RPMI7951 (cell line): ENCODE measurements at places on chromosomes 4 and X. TPM values are rescaled to one million over a fixed set of nuclear protein-coding genes. Genes with fewer than 3 reads are reported as not detected.
A peak's percentile ranks its signal among the peaks of the same experiment; 100 is the strongest.

EFHC2 gene
- 0.60 TPM in 1 of 2 replicates, not detected in the other for total RNA-seq

- DNase-seq: peak; percentile 74
Measured at GRCh38 chr4:158809611-158810486, 41.0 kb downstream of the FNIP2 start.

- DNase-seq: no peak
Measured at GRCh38 chrX:41823402-41823801, 99.4 kb downstream of the GPR82 start.

GRCh38 chrX:5051831-5052491 lies 1176.7 kb downstream of the NLGN4X start:
- peak; percentile 99 for DNase-seq

DNA sequence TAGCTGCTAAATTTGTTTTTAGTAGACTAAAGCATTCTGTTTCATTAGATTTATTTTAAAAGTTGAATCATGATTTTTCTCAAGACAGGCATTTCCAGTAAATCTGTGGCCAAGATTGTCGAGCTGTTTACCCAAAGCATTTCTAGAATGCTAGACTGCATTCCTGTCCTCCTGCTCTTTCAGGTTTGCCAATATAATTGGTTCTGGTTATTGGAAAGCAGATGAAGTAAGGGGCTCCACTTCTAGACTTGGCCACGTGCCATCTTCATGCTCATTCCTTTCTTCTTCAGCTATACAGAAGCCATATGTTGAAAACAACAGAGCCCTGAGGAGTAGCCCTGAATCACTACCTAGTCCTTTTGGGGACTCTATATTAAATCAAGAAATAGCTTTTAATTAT lies 62.5 kb downstream of the PGRMC2 start:
- DNase-seq: no peak

DNA sequence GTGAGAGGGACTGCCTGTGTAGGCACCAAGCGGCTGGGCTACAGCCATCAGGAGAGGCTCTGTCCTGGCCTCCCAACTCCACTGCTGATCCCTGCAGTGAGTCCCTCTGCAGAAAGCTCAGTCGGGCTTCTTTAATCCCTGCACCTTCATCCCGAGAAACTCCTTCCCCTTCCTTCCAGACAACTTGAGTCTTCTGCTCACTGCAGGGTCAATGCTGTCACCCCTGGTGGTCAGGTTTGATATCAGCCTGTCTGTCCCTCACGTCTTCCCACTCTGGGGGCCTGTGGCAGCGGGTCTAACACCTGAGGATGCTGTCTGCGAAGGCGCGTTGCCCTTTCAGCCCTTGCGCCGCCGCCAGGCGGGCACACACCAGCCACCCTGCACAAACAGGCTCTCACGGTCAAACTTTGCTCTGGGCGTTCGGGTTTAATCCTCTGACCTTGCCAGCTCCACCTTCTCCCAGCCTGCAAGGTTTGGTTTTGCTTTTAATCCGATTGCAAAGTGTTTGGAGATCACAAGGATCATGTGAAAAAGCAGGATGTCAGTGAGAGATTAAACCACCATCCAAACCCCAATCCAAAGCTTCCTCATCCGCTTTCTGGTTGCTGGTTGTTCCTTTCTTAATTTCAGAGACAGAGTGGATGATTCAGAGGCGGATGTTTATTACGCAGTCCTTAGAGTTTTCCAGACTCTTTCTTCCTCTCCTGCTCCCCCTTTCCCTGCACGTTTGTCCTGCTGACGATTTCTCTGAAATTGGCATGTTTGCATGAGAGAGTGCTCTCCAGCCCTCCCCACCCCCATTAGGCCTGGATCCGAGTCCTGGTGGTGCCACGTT lies 74.8 kb upstream of the SLC34A2 start:
- no peak for DNase-seq

- peak; percentile 0 for DNase-seq
Measured at GRCh38 chrX:112731793-112732192, 52.1 kb upstream of the LHFPL1 start.

DNA sequence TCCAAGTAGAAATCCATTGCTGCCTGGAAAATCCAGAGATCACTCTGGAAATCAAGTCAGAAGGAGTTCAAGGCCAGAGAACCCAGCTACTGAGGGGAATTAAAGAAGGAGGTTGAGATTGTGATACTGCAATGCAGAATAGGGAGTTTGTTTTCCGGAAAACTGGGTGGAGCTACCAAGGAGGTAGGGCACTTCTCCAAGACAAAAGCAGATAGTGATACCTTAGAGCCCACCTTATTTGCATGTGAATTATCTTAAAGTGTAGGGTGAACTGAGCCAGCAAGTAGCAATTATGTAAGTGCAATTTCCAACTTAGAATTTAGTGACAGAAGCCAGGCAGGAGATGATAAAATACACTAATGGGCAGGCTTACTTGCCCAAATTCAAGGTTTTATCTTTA lies 178.9 kb downstream of the MID1 start:
- DNase-seq: no peak

- no peak for DNase-seq
Measured at GRCh38 chr4:15117270-15117946, 115.1 kb downstream of the CPEB2 start.

GRCh38 chr4:74934888-74935287 lies 2.0 kb downstream of the PARM1 start:
- no peak for DNase-seq

DNA sequence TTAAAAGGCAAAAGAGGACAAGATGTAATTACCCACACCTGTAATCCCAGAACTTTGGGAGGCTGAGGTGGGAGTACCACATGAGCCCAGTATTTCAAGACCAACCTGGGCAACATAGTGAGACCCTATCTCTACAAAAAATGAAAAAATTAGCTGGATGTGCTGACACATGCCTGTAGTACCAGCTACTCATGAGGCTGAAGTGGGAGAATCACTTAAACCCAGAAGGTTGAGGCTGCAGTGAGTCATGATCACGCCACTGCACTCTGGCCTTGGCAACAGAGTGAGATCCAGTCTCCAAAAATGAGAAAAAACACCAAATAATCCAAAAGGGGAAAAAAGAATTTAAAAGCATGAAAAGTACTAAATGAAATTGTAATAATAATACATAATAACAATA lies 30.8 kb downstream of the NR0B1 start:
- DNase-seq: peak; percentile 71

DNA sequence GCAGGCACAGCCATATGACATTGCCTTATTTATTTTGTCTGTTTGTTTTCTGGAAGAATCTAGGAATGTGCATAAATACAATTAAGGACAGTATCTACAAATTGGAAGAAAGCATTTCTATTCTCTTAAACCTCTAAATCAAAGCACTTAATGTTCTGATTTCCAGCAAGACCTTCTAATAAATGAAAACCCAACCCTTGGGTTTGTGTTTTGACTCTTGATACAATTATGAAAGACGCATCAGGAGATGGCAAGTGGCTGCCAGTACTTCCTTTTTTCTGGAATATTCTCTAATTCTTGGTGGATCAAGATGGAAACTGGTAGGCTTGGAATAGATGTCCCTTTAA lies 437 bp upstream of the CPE start:
- no peak for DNase-seq

DUSP9 gene
- total RNA-seq: 0.20 TPM in 1 of 2 replicates, not detected in the other

CTAG2 gene
- total RNA-seq: 0.29 TPM in 1 of 2 replicates, not detected in the other

OTOP1 gene
- total RNA-seq: not detected in 2 replicates

DNA sequence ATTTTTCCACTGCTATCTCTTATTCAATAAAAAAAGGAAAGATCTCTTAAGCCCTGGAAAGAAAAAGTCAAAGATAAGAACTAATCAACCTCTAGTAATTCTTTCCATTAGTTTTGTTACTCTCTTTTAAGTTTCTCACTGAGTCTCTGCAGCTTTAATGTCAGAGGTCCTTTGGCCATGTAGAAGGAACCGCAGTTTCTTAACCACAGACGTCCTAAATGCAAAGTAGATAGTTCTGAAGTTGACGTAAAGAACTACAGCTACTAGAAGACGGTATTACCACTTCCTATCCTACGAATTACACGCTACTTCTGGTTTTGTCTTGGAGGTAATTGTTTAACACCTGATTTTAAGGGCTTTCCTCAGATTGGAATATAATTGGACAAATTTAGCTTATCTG lies 325.9 kb downstream of the ANKRD50 start:
- DNase-seq: no peak

DNA sequence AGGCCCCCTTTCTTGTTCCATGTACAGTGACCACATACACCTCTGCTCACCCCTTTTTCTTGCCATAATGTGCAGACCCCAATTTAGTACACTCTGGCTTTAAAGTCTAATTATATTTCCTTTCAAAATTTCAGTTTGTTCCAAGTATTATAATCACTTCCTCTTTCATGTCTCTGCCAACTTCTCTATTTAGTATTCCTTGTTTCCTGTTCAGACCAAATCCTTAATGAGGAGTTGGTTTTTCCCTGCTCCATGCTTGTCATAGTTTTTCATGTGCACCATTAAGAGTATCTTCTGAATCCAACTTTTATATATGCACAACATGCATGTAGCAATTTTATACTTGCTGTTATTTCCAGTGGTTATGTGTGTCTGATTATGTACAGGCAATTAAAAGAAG lies 32.3 kb downstream of the USP53 start:
- no peak for DNase-seq

DNA sequence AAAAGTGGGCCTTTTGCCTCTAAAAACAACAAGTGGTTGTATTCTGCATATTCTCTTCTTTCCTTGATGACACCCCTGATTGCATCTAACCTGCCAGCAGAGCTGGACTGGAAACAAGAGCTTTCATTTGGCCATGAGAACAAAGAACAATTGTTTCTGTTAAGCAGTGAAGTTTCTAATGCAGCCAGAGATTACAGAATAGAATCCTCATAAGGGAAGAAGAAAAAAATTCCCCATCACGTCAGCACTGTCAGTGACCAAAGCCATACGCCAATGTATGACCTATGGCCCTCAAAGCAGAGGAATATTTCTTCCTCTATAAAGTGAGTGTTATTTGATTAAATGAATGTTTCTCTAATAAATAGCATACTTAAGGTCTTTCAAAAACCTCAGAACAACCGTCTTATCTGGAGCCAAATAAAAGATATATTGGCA lies 529.1 kb upstream of the INTU start:
- DNase-seq: no peak

DNA sequence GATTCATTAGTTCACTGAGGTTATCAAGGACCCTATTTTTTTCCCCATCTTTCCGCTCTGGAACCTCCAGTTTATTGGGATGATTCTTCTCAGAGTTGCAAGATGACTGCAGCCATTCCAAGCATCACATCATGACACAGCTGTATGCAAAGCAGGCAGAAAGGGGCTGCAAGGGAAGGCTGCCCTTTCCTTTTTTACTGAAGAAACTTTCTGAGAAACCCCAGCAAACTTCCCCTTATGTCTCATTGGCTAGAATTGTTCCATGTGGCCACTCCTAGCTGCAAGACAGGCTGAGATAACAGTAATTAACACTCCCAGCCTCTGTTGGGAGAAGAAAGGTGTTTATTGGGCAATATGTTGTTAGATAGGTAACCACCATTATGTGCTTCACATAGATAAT lies 102.6 kb downstream of the SATL1 start:
- DNase-seq: no peak

BMP15 gene
- total RNA-seq: not detected in 2 replicates

GALNTL6 gene
- total RNA-seq: not detected in 2 replicates

DNA sequence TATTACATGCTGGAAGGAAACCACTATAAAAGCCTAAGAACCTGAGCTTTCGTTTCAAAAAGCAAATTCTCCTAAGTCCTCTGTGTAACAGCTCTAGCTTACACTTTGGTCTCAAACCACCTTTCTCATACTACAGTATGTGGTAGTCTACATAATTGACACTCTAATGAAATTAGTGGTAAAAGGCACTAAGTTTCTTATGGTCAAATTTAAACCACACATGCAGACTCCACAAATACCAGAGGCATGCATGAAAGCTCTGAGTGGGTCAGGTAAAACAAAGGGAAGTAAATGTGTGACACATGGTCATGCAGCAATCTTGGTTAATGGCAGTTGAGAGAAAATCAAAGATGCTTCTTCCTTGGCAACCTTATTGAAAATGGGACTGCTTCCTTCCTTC lies 187.8 kb downstream of the CCNG2 start:
- DNase-seq: no peak

MED12 gene
- total RNA-seq: 19.3 and 35.1 TPM in 2 replicates

NDST3 gene
- not detected in 2 replicates for total RNA-seq

C4orf36 gene
- total RNA-seq: not detected in 2 replicates

GRCh38 chr4:148315049-148315448 lies 127.2 kb downstream of the NR3C2 start:
- DNase-seq: no peak

DNA sequence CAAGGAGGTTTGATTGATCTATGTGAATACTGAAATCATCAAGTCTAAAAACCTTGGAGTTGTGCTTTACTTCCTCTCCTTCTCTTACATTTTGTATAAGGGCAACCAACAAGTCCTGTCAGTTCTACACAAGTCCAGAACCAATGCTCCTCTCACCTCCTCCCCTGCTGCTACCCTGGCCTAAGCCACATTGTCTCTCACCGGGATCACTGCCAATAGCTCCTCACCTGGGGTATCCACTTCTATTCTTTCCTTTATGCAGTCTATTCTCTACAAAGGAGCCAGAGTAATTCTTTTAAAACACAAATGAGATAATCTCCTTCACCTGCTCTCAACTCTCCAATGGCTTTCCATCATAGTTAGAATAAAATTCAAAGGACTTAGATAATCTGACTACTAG lies 13.3 kb upstream of the ARHGEF6 start:
- DNase-seq: no peak

SRPK3 gene
- 0.12 and 1.1 TPM in 2 replicates for total RNA-seq

DNA sequence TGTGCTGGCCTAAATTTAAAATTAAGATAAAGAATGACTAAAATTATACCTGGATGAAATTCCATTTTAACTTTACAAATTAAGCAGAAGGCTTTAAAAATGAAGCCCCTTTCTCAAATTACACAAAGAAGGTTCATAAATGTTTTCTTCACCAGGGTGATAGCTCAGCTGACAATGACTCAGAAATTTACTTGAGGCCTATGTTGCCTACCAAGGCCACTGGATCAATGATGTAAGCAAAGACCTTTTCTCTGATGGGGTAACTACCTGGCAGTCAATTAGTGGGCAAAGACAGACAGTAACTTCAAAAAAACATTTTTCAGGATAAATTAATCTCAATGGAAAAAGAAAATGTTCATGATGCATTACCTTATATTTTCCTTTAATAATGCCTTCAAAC lies 23.9 kb upstream of the GPR34 start:
- DNase-seq: no peak

DCHS2 gene
- total RNA-seq: not detected in 2 replicates

OTUD5 gene
- 24.6 and 28.7 TPM in 2 replicates for total RNA-seq

PAGE2 gene
- total RNA-seq: 7.4 and 9.3 TPM in 2 replicates

XAGE2 gene
- total RNA-seq: not detected in 2 replicates

CSN1S1 gene
- not detected in 2 replicates for total RNA-seq

DNA sequence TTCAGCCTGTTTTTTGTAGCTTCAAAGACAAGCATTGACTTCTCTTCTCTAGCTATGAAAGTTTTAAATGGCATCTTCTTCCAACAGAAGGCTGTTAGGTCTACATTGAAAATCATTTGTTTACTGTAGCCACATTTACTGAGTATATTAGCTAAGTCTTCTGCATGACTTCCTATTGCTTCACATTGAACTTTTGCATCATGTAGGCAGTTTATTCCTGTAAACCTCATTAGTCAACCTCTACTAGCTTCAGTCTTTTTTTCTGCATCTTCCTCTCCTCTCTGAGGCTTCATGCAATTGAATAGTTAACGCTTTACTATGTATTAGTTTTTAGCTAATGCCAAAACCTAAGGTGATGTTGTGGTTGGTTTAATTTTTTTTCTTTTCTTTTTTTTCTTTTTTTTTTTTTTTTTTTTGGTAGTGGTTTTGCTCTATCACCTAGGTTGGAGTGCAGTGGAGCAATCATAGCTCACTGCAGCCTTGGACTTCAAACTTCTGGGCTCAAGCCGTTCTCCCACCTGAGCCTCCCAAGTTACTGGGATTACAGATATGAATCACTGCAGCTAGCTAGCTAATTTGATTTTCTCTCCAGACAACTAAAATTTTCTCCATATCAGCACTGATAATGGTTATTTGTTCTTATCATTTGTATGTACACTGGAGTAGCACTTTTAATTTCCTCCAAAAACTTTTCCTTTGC lies 3.4 kb downstream of the UGT2A3 start:
- DNase-seq: no peak
